ENCODE measurements at places on chromosomes 1 and 21.
A peak's percentile ranks its signal among the peaks of the same experiment; 100 is the strongest.

GRCh38 chr1:177744906-177745305, 225.0 kb downstream of the SEC16B start:
- no peak for DNase-seq

GRCh38 chr1:16110884-16111283, 37.4 kb upstream of the FAM131C start:
- no peak for DNase-seq

DNA sequence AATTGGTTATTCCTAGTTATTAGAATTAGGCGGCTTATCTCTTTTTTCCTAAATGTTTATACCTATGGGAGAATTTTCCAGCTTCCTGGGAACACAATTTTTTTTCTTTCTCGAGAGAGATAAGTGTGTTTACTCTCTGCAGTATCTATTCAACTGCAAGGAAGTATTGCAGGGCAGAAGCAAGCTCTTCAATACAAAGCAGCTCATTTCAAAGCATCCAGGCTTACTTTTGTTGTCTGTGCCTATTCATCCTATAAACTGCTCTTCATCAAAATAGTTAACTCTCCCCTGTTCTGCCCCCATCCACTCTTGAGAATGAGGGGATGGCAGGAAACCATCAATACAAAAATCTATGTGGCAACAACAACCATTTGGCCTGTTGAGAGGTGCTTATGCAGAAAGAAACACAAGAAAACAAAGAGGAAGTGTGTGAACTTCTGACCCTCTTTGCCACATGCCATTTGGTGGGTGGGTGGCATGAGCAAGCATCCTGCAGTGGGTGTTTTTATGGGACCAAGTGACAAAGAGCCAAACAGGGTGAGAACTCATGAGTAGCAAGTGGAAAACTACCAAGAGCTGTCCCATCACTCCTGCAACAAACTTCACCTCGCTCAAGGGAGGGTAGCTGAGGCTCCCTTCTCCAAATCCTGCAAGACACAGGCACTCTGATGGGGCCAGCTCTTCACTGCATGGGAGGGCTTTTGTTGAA, 50.6 kb upstream of the MRPS6 start:
- DNase-seq: peak; percentile 65

DNA sequence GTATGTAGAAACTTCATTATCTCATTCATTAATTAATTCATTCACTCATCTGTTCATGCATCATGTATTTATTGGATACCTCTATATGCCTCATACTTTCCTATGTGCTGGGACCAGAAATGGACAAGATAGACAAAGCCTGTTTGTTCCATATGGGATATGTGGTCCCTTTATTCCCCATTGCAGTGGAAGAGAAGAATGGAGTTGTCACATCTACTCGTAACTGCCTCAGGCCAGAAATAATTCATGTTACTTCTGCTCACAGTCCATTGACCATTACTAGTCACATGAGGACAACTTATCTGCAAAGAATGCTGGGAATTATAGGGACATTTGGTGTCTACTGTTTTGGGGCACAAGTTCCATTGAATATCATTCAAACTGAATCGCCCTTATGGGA, 327.8 kb downstream of the MATN1 start:
- DNase-seq: no peak

- DNase-seq: no peak
These were observed 3.8 kb downstream of the TMEM54 start for GRCh38 chr1:32897082-32898049.

DNA sequence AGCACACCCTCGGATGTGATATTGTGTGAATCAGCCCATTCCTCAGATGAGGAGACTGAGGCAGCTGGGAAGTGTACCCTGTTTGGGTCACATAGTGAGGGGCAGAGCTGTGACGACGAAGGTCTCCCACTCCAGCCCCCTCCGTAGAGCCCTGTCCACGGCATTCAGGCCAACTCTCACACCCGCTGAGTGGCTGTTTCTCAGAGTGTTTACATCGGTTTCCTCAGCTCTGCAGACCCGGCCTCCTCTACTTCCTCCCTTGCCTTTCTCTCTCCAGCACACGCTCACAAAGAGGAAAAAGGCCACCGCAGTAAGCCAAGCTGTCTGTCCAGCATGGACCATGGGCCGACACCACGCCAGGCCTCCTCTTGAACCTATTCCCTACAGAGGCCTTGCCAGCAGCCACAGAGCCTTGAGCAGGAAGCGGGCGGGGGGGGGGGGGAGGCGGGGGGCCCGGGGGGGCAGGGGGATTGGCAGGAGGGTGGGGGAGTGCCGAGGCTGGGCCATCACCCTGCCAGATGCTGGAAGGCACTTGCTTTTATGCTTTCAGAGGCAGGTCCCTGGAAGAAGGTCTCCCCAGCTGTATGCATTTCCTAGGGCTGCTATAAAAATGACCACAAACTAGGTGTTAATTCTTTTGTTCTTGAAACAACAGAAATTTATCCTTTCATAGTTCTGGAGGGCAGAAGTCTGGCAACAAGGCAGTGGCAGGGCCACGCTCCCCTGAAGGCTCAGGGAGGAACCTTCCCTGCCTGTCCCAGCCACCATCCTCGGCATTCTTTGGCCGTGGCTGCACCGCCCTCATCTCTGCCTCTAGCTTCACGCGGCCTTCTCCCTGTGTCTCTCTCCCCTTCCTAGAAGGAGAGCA, 178.4 kb downstream of the PSMG1 start:
- no peak for DNase-seq

DNA sequence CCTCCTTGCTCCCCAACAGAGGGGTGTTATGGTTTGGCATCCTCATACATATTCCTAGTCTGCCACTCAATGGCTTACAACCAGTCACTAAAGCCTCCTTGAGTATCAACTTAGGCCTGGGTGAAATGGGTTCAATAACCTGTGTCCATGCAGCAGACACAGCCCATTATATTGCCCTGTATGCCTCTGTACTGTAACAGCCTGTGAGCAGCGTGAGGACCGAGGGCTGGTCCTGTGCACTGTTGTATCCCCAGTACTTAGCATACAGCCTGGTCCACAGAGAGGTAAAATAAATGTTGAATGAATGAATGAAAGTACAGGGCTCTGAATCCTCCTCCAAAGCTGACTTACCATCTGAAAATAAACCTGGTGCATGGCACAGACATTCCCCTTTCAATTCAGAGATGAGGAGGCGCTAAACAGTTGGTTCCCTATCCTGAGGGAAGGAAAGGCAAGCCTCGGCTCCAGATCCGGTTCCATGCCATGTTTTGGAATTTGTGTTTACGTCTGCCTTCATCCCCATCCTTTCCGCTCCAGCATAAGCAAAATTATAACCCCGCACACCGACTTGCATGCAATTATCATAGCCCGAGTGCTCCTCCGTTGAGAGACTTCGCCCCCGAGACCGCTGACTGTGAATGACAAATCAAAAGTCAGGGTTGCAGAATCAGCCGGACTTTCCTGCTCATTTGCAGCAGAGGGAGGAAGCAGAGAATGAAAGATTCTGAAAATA, 45.0 kb upstream of the DNAJC6 start:
- no peak for DNase-seq

DNA sequence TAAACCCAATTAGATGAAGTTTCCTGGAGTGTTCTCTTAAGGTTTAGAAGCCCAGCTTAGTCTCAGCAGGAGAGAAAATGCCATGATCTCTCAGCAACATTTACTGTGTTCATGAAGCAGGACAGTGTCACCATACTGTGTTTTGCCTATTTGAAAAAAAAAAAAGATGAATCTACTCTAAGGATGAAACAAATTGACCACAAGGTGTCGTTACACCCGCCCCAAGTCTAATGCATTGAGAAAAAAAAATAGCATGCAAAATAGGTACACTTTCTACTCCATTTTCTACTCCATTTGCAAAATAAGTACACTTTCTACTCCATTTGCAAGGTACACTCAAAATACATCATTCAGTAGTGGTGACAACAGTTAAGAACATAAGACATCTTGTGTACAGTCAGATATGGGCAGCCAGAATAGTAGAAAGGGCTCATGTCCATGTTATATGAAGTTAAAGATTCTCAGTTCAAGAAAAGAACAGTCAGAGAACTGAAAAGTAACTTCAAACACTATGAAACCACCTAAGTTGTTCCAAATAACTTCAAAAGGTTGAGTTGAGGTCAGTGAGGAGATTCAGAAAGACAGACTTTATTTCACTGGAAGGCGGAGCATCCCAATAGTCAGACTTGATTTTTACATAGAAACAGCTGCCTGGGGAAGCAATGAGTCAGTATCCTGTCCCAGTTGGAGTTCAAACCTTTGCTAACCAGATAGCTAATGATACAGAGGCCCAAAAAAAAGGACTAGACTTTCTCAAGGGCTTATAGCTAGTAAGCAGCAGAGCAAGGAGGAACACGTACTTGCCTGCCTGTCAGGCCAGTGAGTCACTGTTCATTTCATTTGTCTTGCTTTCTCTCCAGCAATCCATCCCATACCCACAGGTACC, 13.3 kb downstream of the PLPPR5 start:
- DNase-seq: peak; percentile 25

DNA sequence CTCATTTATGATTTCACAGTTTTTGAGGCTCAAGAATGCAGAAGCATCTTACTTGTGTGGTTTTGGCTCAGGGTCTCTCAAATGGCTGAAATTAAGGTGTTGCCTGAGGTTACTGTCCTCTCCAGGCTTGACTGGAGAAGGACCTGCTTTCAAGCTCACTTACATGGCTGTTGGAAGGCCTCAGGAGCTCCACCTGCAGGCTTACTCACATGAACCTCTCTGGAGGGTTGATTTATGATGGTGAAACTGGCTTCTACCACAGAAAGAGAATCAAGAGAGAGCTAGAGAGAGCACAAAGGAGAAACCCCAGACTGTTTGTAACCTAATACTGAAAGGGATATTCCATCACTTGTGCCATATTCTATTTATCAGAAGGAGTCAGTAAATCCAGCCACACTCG, 6.2 kb upstream of the KCNK2 start:
- no peak for DNase-seq

DNA sequence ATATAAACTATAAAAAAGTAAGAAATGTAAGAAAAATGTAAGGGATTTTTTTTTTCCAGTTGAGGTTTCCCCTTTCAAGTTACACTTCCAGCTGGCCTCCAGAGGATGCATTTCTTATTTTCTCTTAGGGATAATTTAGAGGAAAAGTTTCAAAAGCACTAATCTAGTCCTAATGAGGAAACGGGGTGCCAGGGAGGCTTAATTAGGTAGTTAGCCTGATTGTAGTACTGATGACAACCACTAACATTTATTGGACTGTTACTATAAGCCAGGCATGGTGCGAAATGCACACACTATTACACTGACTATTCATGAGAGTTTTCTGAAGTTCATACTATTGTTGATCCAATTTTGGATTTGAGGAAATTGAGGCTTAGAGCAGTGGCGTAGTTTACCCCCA, 290.8 kb upstream of the FMN2 start:
- DNase-seq: no peak

GRCh38 chr1:236692128-236692527, 5.8 kb downstream of the ACTN2 start:
- DNase-seq: no peak

GRCh38 chr1:116371752-116372151, 1.3 kb upstream of the ATP1A1 start:
- DNase-seq: no peak

- no peak for DNase-seq
These were observed 15.6 kb downstream of the PCNX2 start for GRCh38 chr1:233279971-233280370.

DNA sequence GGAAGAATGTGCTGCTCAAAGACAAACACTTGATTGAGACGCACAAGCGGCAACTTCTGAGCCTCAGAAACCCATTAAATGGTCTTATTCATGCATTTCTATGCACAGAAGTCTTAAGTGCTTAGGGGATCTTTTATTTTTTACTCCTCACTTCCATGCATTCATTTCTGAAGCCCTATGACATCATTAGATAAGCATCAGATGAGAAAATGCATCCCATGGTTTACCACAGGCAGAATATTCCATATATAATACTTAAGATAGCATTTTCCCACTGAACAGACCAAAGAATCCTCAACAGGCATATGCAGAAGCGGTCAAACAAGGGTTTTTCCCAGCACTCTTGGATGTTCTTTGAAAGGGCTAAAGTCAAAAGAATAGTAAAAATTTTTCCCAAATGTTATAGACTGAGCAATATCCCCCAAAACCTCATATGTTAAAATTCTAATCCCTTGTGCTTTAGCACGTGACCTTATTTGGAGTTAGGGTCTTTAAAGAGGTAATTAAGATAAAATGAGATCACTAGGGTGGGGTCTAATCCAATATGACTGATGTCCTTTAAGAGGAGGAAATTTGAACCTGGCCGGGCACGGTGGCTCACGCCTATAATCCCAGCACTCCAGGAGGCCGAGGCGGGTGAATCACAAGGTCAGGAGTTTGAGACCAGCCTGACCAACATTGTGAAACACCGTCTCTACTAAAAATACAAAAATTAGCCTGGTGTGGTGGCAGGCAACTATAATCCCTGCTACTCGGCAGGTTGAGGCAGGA, 22.6 kb upstream of the FAM89A start:
- DNase-seq: no peak

GRCh38 chr1:64137412-64137803, 66.0 kb upstream of the UBE2U start:
- no peak for DNase-seq

DNA sequence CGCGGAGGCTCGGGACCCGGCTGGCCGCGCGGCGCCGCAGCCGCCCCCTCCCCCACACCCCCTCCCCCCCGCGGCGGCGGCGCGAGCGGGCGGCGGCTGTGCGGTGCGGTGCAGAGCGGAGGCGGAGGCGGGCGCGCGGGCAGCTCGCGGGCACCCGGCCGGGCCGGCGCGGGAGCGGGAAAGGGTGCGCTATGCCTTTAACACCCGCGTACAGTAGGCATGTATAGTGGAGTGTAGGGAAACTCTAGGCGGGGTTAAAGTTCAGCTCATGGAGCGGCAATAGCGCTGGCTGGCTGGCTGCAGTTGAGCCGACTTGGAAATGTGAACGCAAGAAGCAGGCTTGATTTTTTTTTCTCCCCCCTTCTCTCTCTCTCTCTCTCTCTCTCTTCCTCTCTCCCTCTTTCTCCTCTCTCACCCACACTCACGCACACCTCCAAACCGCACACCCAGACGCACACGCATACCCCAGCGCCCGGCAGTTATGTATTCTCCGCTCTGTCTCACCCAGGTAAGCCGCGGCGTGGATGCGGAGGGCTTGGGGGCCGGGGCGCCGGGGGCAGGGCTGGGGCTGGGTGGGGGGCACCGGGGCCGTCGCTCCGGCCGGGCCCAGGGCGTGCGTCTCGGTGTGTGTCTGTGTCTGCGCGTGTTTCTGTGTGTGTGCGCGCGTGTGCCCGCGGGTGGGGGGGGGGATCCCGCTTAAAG, at the start of gene NFIA:
TSS of gene NFIA (plus strand) at position 251 of the 702 bp plus-strand sequence.
- DNase-seq: peak; percentile 21
